ENCODE measurements at places on chromosomes 7 and 10.

GRCh38 chr7:36287371-36288241 lies 102.1 kb upstream of the ANLN start:
- DNase-seq = no peak

DNA sequence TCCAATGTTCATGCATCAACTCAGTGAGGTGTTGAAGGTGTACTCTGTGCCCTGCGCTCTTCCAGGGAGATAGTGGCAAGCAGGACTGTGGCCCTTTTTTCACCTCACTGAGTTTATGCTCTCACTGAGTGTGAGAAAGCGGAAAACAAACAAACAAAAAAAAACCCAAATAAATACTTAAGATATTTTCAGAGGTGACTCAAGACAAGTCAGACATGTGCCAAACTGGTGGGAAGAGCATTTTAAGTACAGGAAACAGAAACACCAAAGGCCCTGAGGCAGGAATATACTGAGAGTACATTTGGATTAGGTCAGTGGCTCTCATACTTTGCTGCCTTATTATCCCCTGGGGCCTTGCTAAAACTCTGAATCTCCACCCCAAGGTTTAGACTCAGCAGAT lies 111.9 kb upstream of the IGFBP3 start:
- no peak for DNase-seq

GRCh38 chr7:44284216-44284615 lies 41.2 kb downstream of the CAMK2B start:
- no peak for DNase-seq

DNA sequence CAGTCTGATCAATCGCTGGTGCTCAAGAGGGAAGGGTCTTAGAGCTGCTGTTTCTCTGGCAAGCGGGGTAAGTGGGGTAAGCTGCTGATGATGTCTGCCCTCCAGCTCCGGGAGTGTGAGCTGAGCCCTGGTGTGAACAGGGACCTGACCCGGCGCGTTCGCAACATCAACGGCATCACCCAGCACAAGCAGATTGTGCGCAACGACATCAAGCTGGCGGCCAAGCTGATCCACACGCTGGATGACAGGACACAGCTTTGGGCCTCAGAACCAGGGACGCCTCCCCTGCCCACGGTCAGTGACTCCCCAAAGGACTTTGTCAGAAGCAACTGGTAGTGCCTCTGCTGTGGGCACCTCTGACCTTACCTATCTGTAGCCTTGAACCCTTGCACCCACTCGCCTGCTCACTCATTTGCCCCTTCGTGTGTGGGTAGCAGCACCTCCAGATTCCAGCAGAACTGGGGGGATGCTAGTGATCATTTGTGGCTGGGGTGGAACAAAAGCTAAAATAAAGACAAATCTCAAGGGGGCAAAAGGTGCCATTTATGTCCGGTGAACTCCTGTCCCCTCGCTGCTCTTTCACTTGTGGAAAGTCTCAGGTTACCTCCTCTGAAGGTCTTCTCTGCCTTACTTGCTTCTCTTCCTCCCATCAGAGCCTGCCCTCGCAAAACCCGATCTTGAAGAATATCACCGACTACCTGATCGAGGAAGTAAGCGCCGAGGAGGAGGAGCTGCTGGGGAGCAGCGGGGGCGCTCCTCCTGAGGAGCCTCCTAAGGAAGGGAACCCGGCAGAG lies 3.2 kb downstream of the UFSP1 start:
- no peak for DNase-seq

DNA sequence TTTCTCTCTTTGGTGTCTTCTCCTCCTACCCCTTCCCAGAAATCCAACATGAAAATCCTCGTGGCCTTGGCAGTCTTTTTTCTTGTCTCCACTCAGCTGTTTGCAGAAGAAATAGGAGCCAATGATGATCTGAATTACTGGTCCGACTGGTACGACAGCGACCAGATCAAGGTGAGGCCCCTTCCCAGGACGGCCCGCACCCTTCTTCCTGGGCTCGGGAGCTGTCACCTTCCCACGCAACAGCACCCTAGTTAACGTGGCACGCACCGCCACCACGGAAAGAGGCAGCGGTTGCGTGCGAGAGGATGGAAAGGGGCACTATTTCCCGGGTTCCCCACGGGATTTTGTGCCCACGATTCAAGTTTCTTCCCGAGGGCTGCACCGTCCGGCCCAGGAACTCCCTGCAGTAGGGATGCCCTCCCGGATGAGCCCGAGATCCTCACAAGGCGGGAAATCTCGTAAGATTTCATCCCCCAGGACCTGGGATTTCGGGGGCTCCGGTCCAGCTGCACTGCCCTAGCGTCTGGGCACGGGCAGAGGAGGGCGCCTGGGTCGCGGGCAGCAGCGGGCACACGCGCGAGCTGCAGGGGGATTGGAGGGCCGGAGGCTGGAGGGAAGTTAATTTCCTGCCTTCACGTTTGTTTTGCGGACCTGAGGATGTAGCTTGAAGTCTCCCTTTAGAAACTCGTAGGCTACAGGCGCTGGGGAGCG lies 834 bp downstream of the TAC1 start:
- DNase-seq = no peak

- no peak for DNase-seq
Measured at GRCh38 chr7:38162036-38162435, 16.0 kb upstream of the STARD3NL start.

GRCh38 chr7:44272981-44273380 lies 52.4 kb downstream of the CAMK2B start:
- no peak for DNase-seq

DNA sequence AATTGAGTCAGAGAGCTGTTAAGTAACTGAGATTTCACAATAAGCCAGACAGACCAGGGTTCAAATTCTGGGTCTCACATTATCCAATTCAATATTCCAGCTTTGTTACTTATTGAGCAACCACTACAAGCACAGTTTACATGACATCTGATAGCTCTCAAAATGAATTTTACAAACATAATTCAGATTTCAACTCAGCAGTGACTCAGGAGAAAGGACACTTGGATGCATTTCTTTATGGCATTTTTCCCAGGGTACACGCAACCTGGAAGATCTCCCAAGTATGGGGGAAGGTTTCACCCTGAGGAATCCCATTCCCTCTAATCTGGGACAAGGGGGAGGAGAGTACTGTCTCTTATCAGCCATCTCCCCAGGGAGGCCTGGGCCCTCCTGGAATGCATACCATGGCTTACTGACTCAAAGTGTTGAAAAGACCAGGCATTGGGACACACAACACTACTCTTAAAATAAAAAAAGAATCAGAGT lies 102.4 kb downstream of the CFTR start:
- peak; percentile 96 for DNase-seq

- no peak for DNase-seq
Measured at GRCh38 chr7:138885383-138886147, 87.6 kb upstream of the ATP6V0A4 start.

DNA sequence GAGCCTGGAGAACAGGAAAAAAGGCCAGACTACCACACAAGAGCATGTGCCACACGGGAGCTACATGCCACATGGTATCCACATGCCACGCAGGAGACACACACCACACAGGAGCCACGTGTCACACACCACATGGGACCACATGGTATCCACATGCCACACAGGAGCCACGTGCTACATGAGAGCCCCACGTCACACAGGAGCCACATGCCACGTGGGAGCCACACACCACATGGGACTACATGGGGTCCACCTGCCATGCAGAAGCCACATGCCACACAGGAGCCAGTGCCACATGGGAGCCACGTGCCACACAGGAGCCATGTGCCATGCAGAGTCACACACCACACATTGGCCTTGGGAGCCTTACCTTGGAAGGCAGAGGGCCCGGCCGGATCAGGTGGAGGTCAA lies 244.4 kb upstream of the PPP2R2D start:
- no peak for DNase-seq

DNA sequence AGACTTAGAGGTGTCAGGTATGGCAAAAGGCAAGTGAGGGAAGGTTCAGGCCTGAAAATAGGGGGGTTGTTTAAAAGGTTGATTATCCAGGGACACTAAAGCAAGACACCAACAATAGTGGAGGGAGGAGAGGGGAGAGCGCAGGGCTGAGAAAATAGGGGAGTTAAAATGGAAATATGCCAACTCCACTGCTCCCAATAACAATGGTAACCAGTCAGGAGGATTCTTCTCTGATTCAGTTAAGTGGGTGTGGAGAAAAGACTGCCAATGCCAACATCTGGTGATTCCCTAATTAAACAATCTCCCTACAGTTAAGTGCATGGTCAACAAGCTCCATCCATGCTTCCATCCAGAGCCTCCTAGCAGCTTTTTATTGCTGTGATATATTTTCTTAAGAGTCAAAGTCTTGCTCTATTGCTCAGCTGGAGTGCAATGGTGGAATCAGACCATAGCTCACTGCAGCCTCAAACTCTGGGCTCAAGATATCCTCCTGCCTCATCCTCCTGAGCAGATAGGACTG lies 183.3 kb downstream of the JAZF1 start:
- no peak for DNase-seq

- no peak for DNase-seq
Measured at GRCh38 chr7:135001390-135002165, 15.3 kb downstream of the AGBL3 start.

- DNase-seq = no peak
Measured at GRCh38 chr7:99461221-99461620, 4.7 kb downstream of the ATP5MF start.

GRCh38 chr7:12716134-12716681 lies 28.8 kb downstream of the ARL4A start:
- no peak for DNase-seq

DNA sequence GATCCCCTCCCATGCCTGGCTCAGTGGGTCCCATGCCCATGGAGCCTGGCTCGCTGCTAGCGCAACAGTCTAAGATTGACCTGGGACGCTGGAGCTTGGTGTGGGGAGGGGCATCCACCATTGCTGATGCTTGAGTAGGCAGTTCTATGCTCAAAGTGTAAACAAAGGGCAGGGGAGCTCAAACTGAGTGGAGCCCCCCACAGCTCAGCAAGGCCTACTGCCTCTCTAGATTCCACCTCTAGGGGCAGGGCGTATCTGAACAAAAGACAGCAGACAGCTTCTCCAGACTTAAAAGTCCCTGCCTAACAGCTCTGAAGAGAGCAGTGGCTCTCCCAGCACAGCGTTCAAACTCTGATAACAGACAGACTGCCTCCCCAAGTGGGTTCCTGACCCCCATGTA lies 31.2 kb upstream of the FFAR4 start:
- DNase-seq = no peak

GRCh38 chr7:39594988-39595620 lies 28.3 kb upstream of the RALA start:
- no peak for DNase-seq

- DNase-seq = no peak
Measured at GRCh38 chr10:15345450-15345849, 25.6 kb downstream of the FAM171A1 start.

DNA sequence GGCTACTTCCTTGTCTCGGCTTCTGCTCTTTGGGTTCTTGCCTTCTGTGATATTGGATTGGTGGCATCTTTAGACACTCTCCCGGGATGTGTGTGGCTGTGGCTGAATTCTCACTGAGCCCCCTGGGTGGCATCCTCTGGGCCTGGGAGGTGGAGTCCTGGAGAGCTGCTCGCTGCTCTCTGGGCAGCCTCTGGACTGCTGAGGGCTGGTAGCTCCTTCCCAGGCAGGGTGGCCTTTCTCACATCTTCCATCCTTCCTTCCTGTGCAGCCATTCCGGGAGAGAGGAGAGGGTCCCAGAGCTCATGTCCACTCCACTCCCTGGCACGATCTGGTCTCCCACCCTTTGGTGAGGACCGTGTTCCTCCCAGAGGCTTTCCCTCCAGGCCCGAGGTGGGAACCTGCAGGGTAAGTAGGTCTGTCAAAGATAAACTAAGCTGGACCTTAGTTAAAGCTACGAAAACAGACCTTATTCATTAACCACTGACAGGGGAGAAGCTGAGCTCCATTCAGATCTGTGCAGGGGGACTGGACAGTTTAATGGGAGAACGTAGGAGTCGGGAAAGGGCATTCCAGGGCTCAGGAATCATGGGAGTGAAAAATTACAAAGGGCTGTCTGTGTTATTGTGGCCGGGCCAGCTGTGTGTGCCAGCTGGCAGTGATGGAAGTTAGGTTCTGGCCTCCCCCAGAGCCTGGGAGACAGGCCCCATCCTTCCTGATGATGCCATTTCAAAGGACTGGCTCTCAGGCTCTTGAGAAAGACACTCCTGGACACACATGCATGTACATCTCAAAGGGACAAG lies 8.7 kb downstream of the ATP6V0E2 start:
- DNase-seq = no peak

GRCh38 chr7:72281308-72281707 lies 130.8 kb downstream of the CALN1 start:
- no peak for DNase-seq

- no peak for DNase-seq
Measured at GRCh38 chr10:104689547-104689946, 48.5 kb downstream of the SORCS3 start.

GRCh38 chr7:36512616-36513015 lies 123.0 kb downstream of the ANLN start:
- no peak for DNase-seq

DNA sequence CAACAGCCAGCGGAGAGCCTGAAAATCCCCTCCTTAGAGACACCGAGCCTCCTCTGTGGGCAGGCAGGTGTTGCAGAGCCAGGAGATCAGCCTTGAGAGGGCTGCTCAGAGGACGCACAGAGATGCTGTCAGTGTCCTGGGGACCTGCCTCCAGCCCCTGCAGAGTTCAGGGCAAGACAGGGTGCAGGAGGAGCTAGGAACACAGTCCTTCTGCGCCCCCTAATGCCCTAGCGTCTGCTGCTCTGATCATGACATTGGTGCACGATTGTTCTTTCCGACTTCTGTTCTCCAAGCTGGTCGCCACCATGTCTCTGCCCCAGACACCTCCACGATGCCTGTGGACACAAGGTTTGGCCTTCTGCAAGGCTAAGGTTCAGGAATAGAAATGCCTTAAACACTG lies 613.7 kb upstream of the MKI67 start:
- DNase-seq = no peak

DNA sequence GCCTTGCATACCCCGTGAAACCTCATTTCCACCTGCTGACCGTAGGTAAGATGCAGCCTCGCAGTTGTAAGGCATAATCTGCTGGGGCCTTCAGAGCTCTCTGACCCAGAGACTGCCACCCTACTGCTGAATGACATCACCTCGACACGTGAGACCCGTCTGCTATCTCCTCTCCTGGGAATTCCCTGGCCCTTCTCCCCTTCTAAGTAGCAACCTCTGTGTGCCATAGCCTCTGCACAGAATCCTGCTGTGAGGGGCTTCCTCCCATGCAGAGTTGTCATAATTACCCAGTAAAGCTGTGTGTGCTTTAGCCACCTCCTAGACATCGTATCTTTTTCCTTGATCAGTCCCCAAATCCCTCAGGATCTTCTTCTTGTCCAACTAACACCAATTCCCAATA lies 106.7 kb downstream of the CACNB2 start:
- no peak for DNase-seq

- no peak for DNase-seq
Measured at GRCh38 chr10:100303724-100304319, 17.3 kb upstream of the BLOC1S2 start.

GRCh38 chr7:116776046-116776445 lies 86.3 kb upstream of the CAPZA2 start:
- DNase-seq = no peak

GRCh38 chr7:50197549-50197948 lies 104.5 kb upstream of the ZPBP start:
- DNase-seq = no peak

GRCh38 chr7:25143763-25144162 lies 18.7 kb upstream of the CYCS start:
- no peak for DNase-seq

GRCh38 chr7:111226800-111227199 lies 135.9 kb downstream of the LRRN3 start:
- DNase-seq = no peak

GRCh38 chr7:47290466-47290865 lies 291.4 kb downstream of the TNS3 start:
- DNase-seq = no peak

Measured in non-pigmented ciliary epithelial cell (primary cell).